ENCODE measurements at places on chromosomes 1 and 21.

DNA sequence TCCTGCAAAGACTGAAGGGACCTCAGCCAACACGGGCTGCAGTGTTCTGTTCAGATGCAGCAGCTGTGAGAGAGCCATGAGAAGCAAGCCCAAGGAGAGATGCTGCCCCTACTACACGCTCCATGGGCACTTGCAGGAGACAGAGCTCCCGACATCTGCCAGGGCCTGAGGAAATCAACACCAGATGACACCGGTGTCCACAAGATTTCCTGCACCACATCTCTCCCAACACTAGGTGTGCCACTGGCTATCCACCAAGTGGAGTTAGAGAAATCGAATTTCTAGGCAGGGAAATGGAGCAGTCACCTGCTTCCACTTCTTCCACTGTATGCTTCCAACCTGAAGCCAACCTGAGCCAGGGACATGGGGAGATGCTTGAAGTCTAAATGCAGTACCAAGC lies 445.3 kb downstream of the RWDD3 start:
- DNase-seq: no peak

DNA sequence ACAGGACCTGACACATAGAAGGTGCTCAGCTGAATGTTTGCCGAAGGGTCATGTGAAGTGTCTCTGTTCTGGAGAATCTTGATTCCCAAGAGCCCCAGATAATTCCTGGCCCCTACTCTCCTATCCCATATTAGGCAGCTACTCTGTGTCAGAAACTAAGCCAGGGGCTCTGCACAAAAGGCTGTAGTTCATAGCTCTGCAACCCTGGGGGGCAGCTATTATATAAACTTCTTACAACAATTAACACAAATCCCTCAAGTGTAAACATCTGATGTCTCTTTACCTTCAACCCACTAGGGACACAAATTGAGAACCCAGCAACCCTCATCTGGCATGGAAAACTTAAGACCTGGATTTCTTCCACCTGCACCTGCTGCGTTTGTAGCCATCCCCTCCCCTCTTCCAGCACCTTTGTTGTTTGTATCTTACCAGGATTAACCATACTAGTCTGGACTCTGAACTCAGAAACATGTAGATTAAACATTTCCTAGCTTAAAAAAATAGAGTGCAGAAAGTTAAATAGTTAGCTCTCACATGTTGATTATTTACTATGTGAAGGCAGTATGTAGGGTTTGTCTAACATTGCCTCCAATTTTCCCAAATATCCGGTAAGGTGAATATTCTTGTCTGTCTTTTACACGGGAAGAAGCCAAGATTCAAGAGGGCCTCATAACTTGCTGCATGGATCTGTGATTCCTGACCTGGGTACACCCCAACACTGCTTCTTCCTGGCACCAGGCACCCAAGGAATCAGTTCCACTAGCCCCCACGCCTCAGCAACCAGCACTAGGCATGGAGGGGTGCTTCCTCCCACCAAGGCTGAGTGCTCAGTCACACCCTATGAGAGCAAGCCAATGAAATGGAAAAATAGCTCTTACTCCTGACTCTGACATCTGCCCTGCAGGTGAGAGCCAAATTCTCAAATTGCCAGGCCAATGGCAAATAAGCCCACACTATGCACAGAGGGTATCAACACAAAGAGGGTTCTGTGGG lies 220.7 kb upstream of the HOOK1 start:
- DNase-seq: no peak

DNA sequence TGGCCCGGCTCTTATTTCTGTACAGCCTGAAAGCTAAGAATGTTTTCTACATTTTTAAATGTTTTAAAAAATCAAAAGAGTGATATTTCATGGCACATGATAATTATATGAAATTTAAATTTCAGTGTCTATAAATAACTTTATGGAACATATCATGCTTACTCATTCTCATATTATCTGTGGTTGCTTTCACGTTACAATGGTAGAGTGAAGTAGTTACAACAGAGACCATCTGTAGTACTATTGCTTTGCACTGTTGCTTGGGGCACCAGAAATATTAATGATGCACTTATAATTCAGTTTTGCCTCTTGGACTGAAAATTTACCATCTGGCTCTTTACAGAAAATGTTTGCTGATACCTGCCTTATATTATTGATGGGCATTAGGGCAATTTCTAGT lies 481.6 kb downstream of the PLPP3 start:
- peak; percentile 51 for DNase-seq

DNA sequence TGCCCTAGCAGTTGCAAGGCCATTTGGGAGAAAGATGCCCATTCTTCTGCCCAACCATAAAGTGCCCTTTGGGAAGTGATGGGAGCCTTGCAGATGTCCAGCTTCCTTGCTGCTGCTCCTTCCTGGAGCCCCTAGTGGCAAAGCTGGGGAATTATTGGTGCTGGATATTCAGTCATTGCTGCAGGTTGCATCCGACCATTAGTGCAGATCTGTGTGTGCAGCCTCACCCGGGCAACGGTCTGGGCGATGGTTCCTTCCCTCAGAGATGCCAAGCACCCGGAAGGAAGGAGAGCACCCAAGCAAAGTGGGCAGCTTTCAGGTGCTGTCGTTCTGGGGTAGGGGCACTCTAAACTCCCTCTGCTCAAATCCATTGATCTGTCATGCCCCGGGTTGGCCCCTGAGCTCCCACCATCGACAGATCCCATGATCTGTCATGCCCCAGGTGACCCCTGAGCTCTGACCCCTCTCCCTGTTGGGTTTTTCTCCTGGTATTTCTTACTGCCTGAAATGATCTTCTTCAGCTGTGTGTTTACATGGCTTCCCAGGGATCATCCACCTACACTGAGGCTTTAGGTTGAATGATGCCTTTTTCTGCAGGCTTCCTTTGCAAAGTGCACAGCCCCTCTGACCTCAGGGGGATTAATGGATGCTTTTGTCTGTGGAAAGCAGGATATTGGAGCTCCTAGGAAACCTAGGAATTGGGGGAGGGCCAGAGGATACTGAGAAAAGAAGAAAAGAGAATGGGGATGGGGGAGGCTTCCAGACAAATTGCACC lies 467.5 kb downstream of the PTPRU start:
- DNase-seq: peak; percentile 38

Measured in fibroblast of skin of right quadriceps (primary cell).